ENCODE measurements at places on chromosomes 1 and 21. TPM values are rescaled to one million over a fixed set of nuclear protein-coding genes. Genes with fewer than 3 reads are reported as not detected.

PADI1 gene
- not detected for total RNA-seq

AGT gene
- total RNA-seq: 13.0 TPM

AUNIP gene
- total RNA-seq: not detected

CRNN gene
- total RNA-seq: not detected

AMPD1 gene
- total RNA-seq: not detected

OR14K1 gene
- not detected for total RNA-seq

ACBD6 gene
- total RNA-seq: 33.4 TPM

Data from sciatic nerve (tissue), 2 donors.